ENCODE measurements at places on chromosomes 1 and 21.

DNA sequence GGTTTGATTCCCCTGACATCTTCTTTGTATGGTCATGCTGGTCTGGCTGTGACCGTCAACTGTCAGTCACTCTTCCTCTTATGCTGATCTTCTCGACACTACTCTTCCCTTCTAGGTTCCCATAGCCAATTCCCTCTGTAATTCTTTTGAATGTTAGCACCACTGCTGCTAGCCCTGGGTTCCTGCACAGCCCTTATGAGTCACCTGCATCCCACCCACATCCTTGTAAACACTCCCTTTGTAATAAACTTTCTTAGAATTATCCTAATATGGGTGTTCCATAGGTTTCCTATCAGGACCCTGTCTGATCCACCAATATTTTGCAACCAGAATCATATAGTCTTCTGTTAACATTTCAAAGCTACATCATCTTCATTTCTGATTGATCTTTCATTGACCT is 37.1 kb downstream of the JUN start:
- no peak for DNase-seq

- DNase-seq: no peak
Observed at GRCh38 chr1:203048555-203049051, 22.3 kb downstream of the PPFIA4 start.

GRCh38 chr1:70265946-70266345 is 44.8 kb downstream of the SRSF11 start:
- no peak for DNase-seq

DNA sequence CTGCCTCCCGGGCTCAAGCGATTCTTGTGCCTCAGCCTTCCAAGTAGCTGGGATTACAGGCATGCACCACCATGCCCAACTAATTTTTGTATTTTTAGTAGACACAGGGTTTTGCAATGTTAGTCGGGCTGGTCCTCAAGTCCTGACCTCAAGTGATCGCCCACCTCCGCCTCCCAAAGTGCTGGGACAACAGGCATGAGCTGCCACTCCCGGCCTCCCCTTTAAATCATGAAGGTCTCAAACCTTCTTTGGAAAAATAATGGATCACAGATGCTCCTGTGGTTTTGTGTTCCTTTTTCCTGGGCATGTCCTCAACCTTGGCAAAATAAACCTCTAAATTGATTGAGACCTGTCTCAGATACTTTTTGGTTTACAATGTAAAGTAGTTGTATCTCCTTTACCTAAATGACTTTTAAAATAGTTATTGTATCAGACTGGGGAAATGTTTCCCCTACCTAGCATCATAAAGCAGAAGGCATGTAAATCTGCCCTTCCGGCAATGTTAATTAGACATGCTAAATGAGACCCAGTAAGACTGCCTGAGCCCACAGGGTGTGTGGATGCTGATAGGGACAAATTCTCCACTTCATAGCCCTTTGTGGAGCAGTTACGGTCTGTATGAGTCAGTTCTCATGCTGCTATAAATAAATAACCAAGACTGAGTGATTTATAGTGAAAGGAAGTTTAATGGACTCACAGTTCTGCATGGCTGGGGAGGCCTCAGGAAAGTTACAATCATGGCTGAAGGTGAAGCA is 27.8 kb downstream of the CBR1 start:
- DNase-seq: no peak

DNA sequence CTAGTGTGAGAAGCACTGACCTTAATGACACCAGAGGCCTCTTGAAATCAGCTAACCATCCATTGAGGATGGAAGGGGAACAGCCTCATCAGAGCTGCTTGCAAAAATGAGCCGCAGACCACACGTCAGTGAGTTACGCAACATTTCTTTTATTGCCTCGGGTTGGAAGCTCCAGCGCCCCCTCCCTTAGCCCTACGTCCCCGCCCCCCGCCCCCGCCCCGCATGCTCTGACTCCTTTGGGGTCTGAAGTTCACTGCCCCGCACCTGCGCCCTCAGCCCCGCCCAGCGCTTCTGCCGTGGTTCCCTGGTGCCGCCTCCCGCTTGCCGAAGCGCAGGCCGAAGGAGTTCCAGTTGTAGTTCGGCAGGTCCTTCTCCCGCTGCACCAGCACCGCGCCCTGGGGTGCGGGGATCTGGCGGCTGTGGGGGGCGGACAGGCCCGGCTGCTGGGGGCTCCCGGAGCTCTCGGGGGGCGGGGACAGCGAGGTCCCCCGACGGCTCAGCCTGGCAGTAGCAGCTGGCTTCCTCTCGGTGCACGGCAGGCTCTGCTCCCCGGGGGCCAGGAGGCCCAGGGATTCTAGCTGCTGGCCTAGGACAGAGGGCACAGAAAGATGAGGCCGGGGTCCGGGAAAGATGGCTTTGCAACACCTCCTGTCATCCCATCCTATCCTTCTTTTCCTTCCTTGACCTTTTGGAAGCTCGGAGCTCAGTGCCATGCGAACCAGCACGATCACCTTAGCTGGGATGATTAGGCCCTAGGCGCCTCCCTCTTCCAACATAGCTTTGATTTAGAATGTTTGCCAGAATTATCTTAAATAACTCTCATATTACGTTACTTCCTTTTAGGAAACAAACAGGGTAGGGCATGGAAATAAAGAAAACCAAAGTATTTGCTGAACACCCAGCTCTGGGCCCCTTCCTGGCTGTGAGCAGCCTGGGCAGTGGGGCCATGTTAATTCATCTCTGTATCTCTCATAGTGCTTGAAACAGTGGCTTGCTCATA is 5.8 kb downstream of the KISS1 start:
- DNase-seq: peak; percentile 7

DNA sequence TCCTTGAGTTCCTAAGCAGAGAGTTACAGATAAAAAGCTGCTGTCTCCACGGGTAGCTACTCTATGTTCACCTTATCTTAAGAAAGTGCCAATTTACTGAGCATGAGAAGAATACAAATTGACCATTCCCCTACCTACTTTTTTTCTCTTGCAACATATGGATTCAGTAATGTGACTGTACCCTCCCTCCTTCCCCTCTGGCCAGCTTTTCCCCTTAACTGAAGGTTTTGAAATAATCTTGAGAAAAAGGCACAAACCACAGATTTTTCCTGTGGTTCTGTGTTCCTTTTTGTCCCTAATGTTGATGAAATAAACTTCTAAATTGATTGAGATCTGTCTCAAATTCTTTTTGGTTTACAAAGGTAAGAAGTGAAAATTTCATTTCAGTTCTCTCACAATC is 2.6 kb upstream of the CD2 start:
- no peak for DNase-seq

GRCh38 chr1:218374401-218375353 is 29.5 kb downstream of the TGFB2 start:
- DNase-seq: no peak

- DNase-seq: no peak
Observed at GRCh38 chr1:91120421-91120820, 98.6 kb upstream of the ZNF644 start.

GRCh38 chr1:202540014-202540413 is 170.2 kb downstream of the SYT2 start:
- DNase-seq: no peak

- no peak for DNase-seq
Observed at GRCh38 chr1:108193333-108193732, 6.8 kb downstream of the SLC25A24 start.

GRCh38 chr1:108042610-108043009 is 77.6 kb upstream of the VAV3 start:
- DNase-seq: no peak

DNA sequence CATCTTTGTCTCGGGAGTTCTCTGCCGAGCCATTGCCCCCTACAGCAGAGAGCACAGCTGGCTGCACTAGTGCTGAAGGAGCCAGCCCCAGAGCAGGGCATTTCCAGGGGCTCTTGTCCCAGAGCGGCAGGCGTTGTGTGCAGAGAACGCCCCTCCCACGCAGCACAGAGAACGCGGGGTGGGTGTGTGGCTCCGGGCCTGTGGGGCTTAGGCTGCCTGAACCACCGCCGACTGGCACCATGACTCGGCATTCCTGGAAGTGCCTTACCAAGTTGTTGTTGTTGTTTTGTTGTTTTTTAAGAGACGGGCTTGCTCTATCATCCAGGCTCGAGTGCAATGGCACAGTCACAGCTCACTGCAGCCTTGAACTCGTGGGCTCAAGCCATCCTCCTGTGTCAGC is 15.8 kb upstream of the DIP2A start:
- no peak for DNase-seq

- no peak for DNase-seq
Observed at GRCh38 chr1:74508449-74508848, 4.0 kb downstream of the LRRC53 start.

DNA sequence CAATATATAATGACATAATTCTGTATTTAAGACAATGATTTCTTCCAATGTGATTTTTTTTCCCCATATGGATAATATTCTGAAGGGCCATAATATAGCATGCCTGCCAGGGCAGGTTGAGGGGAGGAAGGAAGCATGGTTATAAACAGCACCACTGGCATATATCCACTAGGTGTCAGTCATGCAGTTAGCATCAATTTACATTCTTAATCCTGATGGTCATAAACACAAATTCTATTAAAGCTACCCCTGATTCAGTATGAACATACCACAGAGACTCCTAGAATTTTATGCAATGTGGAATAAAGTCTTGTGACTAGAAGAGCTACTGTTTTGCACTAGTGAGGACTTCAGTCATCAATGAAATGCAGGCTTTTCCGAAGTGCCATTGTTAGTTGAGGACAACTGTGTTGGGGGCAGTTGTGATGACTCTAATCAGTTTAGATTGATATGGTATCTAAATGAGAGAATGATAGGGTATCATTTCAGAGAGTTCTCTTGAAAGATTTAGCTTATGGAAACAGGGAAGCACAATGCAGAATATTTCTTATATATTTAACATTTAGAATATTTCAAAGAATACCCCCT is 342.7 kb upstream of the NR5A2 start:
- no peak for DNase-seq

- no peak for DNase-seq
Observed at GRCh38 chr1:46315669-46316403, 12.3 kb downstream of the UQCRH start.

GRCh38 chr1:175768610-175769009 is 25.2 kb upstream of the TNR start:
- no peak for DNase-seq

GRCh38 chr1:85544689-85545215 is 35.8 kb upstream of the CCN1 start:
- DNase-seq: no peak

All from stimulated activated CD8-positive, alpha-beta memory T cell treated with anti-CD3 and anti-CD28 coated beads, Interleukin-4, amount 100 ng/mL, for 24 hours (primary cell).